ENCODE measurements at places on chromosomes 3 and 15.

DNA sequence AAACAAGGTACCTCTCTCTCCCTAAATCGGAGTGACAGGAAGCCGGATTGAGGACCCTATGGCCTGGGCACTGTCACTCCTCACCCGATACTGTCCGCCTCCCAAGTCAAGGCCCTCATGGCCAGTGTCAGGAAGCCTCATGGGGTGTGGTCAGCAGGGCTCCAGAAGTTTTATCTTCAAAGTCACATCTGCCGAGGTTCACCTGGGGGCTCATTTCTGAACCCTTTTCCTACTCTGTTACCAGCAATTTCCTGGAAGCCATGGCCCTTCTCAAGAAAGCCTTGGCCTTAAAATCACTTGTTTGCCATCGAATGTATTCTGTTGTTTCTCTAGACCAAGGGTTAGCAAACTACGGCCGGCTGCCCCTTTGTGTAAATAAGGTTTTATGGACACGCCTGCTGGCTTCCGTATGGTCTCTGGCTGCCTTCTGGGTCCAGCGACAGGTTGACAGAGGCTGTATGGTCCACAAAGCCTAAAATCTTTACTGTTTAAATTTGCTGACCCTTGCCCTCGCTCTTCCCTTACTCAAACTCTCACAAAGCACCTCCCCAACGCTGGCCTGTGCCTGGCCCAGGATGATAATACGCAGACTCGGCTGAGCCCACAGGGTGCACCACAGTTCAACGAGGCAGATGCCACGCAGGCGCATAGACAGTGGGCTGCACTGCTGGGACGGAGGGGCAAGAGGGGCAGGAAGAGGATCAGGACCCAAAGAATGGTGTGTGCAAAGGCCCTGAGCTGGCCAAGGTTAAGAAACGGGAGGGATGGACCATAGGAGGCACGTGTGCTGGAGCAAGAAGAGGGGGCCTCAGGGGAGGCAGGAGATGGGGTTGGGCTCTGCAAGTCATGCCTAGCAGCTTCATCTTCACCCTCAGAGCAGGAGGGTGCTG lies 24.7 kb upstream of the DUSP7 start:
- DNase-seq = no peak

DNA sequence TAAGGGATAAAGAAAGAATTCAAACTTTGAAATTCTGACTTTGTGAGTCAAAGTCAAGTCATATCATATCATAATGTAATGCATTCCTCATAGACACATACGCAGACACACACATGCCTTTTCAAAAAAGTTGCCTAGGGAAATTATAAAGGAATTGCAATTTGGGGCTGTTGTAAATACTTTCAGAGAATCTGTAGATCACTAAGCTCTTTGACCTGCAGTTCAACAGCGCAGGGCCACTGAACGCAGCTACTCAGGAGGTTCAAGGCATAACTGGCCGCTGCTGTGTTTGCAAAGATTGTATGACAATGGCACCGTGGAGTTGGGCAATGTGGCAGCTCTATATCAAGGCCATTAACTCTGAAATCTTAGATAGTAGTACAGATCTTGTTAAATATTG lies 188.4 kb upstream of the THRB start:
- no peak for DNase-seq

DNA sequence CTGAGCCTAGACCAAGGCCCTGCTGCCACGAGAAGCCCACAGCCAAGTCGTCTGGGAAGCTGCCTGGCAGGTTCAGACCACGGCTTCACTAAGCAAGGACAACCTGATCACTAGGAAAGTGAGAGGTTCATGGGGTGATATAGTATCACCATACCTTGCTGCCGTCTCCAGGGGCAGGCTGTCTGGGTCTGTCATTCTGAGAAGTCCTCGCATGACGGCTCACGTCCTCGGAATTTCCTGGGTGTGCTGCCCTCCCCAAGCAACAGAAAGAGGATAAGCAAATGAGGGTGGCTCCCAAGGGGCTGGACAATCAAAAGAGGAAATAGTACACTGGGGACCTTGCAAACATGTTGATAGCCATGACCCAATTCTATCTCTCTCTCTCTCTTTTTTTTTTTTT lies 207.4 kb upstream of the IGF1R start:
- DNase-seq = no peak

GRCh38 chr3:55191911-55192775 lies 264.3 kb upstream of the LRTM1 start:
- DNase-seq = no peak

DNA sequence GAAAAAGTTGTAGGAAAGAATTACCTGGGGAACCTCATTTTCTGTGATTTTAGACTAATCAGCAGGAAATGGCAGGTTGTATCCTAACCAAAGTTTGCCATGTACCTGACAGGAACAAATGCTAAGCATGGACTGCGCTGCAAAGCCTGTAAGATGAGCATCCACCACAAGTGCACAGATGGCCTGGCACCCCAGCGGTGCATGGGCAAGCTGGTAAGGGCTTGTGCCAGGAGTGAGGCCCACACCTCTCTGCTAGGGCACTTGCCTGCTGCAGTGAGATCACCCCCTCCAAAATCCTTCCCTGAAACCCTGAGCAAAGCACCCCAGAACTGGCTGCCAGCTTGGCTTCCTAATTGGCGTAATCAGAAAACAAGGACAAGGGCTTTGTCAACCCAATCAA lies 102.6 kb downstream of the STAC start:
- no peak for DNase-seq

DNA sequence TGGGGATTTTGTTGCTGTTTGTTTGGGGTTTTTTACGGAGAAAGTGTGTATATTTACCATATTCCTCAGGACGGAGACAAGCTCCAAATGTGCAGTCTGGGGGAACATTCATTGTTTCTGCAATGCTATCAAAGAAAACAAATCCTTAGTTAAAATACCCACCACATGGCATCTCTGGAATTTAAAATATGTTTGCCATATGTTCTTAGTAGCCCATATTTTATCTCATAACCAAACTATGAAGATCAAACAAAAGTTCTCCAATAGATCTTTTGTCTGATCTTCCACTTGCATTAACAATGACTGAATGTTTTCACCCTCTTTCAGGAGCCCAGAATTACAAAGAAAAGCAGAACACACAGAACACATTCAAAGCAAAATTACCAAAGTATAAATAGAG lies 35.3 kb downstream of the EFHB start:
- no peak for DNase-seq

GRCh38 chr3:141308588-141309218 lies 59.6 kb upstream of the ZBTB38 start:
- DNase-seq = no peak

- no peak for DNase-seq
Observed at GRCh38 chr3:119562307-119562961, 3.0 kb upstream of the CD80 start.

- DNase-seq = peak; percentile 71
Observed at GRCh38 chr3:50436114-50436674, 67.2 kb downstream of the CACNA2D2 start.

GRCh38 chr15:74573987-74574386 lies 33.0 kb downstream of the ARID3B start:
- no peak for DNase-seq

DNA sequence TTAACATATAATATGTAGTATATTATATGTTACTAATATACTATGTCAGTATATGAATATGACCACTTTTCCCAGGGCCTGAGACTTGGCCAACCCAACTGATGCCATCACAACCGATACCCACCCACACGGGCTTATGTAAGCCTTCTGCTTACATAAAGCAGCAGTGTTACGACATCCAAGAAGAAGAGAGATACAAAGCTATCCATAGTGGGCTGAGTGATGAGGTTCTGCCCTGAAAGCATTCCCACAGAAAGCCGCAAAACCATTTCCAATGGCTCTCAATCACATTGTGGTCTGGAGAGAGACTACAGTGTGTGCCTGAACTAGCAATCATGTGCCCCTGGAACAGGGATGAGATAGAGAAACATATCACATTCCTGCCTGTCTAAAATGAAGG lies 177.9 kb downstream of the PLOD2 start:
- DNase-seq = no peak

DNA sequence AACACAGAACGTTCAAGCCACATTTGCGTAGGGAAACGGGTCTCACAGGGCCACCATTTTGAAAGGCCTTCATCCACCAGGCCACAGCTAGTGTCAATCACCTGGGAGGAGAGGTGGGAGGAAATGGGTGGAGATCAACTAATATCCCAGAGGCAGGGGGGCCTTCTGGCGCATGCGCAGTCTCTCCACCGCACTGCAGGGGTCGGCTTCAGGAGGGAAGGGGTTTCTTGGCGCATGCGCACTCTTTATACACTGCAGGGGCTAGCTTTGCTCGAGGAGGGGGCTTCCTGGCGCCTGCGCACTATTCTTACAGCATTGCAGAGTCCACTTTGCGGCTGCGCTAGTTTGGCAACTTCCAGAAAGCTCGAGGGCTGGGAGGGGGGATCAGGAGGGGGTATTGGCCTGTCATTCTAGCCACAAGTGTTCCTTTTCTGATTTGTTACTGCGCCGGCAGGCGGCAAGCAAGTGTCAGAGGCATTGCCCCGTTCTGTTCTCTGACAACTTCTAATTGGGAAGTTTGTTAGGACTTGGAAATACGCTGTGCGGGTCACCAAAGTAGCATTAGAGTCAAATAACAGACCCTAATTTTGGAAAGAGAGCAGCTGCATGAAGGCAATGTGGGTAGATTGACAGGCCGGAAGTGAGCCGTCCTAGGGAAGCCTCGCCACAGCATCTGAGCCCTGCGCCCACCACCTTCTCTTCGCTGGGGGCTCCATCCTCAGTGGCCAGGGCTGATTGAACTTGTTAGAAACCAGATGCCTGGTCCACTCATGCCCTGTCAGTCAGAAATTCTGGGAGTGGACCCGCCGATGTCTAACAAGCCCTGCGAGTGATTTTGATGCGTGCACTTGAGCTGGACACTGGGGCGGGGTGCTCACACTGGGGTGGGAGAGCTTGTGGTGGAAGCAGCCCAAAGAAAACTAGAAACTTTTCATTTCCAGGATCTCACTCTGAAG lies 173.5 kb upstream of the NDN start:
- no peak for DNase-seq

GRCh38 chr3:101266566-101266965 lies 53.8 kb downstream of the IMPG2 start:
- no peak for DNase-seq

DNA sequence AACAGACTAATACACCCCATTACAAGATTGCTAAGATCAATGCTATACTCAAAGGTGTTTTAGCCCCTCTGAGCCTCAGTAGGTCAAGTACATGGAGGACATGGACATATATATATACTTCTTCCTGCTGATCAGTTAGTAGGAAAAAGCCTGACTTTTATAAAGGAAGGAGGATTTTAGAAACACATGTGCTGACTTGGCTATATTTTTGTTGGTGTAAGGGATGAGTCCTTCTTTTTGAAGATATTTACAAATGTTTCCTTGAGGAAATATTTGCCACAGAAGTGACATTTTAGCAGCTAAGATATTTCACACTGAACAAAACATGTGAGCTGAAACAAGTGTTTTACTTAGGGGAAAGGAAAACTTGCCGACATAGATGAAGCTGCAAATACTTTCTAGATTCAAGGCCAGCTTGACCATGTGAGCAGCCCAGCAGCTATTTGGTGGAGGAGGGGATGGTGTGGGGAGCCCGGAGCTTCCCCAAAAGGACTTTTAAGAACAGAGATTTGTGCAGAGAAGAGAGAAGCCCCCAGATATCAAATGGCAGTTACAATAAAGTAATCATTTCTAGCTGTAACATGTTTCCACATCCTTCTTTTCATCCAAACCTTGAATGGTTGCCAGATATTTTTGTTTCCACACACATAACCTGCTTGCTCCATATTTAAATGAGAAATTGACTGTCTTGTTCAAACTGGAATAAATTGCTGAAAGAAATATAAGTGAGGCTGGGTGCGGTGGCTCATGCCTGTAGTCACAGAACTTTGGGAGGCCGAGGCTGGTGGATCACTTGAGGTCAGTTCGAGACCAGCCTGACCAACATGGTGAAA lies 111.7 kb upstream of the NR2F2 start:
- DNase-seq = no peak

DNA sequence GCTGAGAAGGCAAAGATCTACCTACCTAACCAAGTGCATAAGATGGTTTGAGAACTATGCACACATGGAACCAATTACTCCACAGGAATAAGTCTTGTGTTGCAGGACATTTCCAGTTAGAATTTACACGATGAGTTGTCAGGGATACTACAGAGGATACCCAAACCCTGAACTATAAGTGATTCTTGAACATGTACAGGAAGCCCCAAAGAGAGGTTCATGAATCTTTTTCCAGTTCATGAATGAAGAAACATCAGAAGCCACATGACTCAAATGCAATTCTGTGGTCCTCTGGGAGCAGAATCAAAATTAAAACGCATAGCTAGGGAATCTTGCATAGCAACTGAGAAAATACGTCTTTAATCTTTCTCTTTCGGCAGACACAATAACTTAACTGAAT lies 114.1 kb upstream of the LMCD1 start:
- DNase-seq = no peak

DNA sequence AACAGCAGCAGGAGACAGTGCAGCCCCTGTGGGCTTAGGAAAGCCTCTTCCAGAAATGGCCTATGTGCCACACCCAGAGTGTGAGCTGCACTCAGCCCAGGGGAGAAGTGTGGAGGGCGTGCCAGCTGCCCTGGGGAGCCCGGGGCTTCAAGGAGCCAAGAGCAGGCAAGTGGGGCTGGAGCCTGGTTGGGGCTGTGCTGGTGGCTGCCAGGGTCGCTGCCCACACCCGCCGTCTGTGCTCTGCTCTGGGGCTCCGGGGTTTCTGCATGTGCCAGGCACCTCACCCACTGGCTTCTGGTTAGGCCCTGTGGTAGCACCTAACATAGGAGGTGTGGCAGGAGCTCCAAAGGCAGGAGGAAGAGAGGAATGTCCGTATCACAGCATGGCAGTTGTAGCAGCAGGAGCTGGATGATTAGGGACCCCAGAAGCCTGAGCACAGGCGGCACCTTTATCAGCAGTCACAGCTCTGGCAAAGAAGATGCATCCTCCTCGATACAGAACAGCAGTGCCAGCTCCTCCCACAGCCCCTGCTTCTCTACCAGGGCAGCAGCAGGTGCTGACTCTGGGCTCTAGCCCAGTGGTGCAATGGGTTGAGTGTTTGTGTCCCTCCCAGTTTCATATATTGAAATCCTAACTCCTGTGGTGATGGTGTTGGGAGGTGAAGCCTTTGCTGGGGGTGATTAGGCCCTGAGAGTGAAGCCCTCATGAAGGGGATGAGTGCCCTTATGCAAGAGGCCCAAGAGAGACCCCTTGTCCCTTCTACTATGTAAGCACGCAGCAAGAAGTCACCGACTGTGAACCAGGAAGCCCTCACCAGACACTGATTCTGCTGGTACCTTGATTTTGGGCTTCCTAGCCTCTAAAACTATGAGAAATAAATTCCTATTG lies 70.0 kb upstream of the KLF13 start:
- DNase-seq = no peak

DNA sequence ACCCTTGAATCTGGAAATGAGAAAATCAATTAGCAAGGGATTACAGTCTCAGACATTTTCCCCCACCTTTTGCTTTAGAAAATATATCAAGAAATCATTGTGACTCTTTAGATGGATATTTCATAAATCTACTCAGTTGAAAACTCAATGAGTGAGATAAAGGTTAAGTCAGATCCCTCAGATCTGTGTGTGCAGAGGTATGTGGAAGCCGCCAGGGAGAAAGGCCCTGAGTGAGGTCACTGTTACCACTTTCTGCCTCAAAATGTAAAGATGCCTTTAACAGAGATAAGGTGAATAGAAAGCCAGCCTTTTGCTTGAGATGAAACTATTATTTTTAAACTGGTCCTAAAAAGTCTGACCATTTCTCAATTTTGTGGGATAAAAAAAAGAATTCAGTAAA lies 225.6 kb upstream of the HES1 start:
- no peak for DNase-seq

Data from stimulated activated CD4-positive, alpha-beta T cell treated with anti-CD3 and anti-CD28 coated beads, Interleukin-2, amount 100 ng/mL, for 48 hours (primary cell).